Osteoblast (primary cell): ENCODE measurements at places on chromosomes 11 and 22. TPM values are rescaled to one million over a fixed set of nuclear protein-coding genes. Genes with fewer than 3 reads are reported as not detected.

SMTNL1 gene
- not detected in 2 replicates for total RNA-seq

DNA sequence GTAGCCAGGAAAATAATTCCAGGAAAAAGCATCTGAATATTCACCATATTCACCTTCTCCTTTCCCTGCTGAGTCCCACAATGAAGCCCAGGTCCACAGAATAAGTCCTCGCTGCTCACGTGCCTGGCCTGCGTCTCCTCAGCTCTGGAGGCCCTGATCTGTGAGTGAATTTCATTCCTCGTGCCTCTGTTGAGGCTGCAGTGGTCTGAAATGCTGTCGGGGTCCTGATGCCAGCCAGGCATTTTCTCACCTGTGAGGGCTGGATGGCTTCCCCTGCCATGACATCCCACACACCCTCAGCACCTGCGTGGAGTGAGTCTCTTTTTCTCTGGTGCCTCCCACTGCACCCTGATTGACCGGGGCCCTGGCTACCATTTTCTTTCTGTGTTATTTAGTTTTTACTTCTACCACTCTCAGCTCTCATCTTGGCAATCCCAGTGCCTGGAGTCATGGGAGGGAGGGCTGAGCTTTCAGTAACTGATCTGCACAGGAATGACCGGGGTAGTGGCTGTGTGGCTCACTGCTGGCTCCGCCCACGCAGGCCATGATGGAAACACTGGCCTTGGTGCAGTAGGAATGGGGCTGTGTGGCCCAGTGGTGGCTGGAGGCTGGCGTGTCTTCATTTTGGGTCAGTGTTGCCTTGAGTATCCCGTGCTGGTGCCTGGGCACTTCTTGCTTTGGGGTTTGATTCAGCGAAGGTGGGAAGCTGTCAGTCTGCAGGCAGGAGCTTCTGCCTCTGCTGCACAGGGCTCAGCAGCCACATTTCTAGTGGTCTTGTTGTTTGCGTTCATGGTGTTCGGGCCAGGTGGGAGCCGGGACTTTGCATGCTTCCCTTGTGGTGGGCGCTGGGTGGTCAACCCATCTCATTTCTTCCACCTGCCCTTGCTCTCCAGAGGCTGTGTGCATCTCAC is 807.2 kb downstream of the TBC1D22A start:
- no peak for DNase-seq
- H3K36me3 ChIP-seq = no peaks in the 10 kb centered on the region
- no peaks in the 10 kb centered on the region for H3K27me3 ChIP-seq
- H3K4me3 ChIP-seq = no peak overlapping the region
- H3K27ac ChIP-seq = no peak overlapping the region

DNA sequence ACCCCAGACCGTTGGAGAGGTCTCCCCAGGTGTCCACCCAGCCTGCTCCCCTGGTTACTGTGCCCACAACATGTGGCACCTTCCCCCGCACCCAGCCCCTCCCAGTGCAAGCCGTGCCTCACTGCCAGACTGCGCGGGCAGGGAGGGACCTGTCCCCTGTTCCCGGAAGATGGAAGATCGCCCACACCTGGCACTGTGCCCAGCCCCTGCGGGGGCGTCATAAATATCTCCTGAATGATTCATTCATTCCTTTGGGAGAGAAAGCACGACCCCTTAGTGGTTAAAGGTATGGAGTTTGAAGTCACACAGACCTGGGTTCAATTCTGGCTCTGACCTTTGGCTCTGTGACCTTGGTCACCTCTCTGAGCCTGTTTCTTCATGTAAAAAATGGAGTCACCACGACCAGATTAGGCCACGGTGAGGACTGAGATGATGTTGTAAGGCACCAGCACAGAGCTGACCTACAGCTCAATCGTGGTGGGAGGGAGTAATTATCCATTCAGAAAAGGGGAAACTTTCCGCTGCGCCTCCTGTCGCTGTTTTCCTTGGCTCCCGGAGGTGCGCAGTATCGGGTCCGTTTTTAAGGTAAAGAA is 497 bp upstream of the SYT12 start:
- H3K4me1 ChIP-seq = peaks cover 26% of the 10 kb centered on the region
- peak overlapping the region; percentile 72 for H3K4me3 ChIP-seq
- DNase-seq = peak; percentile 86
- no peaks in the 10 kb centered on the region for H3K36me3 ChIP-seq

MS4A15 gene
- not detected in 2 replicates for total RNA-seq

- no peak overlapping the region for H3K4me3 ChIP-seq
- no peaks in the 10 kb centered on the region for H3K36me3 ChIP-seq
These were observed 133.0 kb downstream of the ATG16L2 start for GRCh38 chr11:72947229-72947628.

SLC22A12 gene
- total RNA-seq = not detected in 2 replicates

- peaks cover 14% of the 10 kb centered on the region for H3K27me3 ChIP-seq
- peak; percentile 54 for DNase-seq
- no peak overlapping the region for H3K27ac ChIP-seq
- H3K36me3 ChIP-seq = no peaks in the 10 kb centered on the region
- H3K4me3 ChIP-seq = no peak overlapping the region
- H3K4me1 ChIP-seq = no peaks in the 10 kb centered on the region
These were observed 1.1 kb downstream of the FXYD2 start for GRCh38 chr11:117823294-117823945.

ZNF215 gene
- 4.3 and 5.0 TPM in 2 replicates for total RNA-seq

TMPRSS13 gene
- total RNA-seq = not detected in 2 replicates

HBE1 gene
- total RNA-seq = not detected in 2 replicates
